ENCODE measurements at places on chromosomes 6 and 20.

DNA sequence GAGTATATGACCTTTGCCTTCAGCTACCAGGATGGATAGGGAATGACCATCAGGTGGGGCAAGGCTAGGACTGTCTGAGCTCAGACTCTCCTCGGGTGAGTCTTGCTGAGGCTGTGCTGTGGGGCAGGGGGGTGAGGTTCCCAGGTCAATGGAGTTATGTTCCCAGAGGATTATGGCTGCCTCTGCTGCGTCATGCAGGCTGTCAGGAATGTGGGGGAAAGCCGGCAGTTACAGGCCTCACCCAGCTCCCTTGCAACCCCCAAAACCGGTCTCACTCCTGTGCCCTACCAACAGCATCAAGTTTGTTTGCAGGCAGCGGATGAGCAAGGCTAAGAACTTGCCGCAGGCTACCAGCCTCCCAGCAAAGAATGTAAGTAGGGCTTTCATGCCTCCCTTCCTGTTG, 93.5 kb downstream of the ESR1 start:
- DNase-seq: no peak

DNA sequence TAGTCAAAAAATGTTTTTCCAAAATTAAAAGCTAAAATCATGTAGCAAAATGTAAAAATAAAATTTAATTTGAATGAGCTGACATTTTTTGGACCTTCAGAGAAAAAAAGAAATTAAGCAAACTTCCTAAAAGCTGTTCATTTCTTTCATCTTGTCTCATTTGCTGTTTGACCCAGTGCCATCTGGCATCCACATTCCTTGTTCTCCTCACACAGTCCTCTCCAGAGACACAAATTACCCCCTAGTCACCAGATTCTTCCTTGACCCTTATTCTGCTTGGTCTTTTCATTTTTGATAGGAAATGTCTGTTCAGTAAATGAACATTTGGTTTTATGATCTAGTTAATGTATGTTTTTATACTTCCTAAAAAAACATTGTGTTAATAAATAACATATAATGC, 55.2 kb downstream of the HDDC2 start:
- DNase-seq: no peak

DNA sequence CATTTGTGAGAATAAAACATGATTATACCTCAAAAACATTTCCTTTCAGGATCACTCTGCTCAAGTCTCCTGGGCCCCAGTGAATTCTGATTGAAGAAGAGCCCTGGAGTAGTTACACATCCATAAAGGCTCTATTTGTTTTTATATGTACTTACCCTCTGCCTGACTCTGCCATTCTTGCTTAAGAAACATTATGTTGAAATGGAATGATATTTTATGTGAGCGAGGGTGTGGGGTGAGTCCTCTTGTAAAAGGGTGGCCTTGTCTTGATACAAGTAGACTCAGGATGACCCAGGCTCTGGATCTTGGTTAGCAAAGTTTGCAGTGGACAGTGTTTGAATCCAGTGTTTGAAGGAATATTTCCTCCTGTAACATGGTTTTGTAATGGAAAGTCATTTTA, 215.4 kb upstream of the PREP start:
- DNase-seq: no peak

DNA sequence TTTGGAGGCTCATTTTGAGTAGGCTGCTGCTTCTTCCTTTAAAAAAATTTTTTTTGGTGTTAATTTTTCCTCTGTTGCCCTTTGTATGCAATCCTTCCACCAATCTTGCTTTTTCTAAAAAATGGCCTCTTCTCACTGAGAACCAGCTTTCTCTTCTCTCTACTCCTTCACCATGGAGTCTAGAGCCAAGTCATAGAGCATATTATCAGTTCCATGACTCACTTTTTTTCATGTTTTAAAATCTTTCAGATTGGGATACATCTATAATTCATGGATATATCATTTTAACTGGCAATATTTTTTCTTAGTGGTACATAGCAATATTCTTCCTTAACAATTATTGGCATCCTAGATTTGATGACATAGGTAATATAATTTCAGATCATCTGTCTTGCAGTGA, 62.7 kb downstream of the SLX4IP start:
- no peak for DNase-seq

GRCh38 chr6:160733050-160733646, 31.1 kb downstream of the PLG start:
- DNase-seq: no peak

DNA sequence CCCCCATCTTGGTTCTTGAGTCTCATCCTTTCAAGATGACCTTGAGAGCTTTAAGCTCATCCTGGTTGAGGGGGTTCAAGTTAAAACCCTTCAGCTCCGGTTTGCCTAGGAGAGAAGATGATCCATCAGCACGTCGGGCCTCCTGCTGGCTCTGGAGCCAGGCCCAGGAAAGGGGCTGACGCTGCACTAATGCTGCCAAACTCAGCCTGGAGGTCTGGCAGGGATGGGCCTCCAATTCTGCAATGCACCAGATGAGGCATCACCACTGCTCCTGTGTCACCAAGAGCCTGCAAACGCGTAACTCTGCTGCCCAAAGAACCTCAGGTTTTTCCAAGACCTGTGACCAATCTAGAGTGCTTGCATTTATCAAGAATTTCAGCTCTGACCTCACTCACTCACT, 6.1 kb downstream of the PDRG1 start:
- no peak for DNase-seq

- no peak for DNase-seq
These were observed 28.1 kb downstream of the RIOK1 start for GRCh38 chr6:7417684-7418083.

GRCh38 chr6:98117068-98117467, 717.3 kb upstream of the POU3F2 start:
- no peak for DNase-seq

GRCh38 chr6:131660195-131660594, 23.1 kb downstream of the ENPP3 start:
- DNase-seq: no peak

- no peak for DNase-seq
These were observed 59.5 kb downstream of the BMP6 start for GRCh38 chr6:7785243-7786035.

GRCh38 chr6:160960839-160961238, 30.7 kb upstream of the MAP3K4 start:
- no peak for DNase-seq

- no peak for DNase-seq
These were observed 192.2 kb upstream of the FAM83B start for GRCh38 chr6:54654381-54654780.

DNA sequence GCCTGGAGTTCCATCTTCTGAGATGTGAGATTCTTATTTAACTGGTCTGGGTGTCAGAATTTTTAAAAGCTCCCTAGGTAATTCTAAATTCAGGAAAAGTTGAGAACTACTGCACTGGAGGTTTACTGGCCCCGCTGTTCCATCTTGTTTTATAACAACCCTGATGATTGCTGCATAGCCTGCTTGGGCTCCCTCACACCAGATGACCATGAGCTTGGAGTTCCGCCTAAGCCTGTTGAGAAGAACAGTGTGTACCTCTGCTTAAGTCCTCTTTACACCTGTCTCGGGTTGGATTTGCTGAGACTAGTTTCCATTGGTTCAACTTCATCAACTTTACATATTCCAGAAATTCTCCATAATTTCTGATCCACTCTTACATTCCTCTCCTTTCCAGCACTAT, 77.9 kb downstream of the FKBP5 start:
- DNase-seq: no peak

DNA sequence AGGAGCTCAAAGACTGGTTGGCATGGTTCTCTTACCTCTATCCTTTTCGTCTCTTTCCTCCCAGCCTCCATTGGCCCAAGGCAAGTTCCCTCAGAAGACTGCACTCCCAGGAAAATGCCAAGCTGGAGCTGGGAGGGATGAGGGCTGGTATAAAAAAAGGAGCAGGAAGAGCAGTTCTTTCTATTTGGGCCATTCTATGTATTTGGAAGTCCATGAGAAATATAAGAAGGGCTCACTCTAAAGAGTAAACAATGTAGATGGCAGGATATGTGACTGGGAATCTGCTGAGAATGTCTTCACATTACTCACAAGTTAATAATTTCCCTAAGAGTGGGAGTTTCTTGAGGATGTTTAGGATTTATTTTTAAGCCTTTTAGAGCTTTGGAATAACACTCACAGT, 36.6 kb upstream of the ADTRP start:
- DNase-seq: no peak
